ENCODE measurements at places on chromosomes 4 and X.

- no peak for DNase-seq
These were observed 20.1 kb downstream of the IGFBP7 start for GRCh38 chr4:57090079-57090478.

- peak; percentile 90 for DNase-seq
These were observed at the start of gene ARSJ for GRCh38 chr4:113979148-113979904. TSS of gene ARSJ (minus strand) at chr4:113979647. CDS start at chr4:113978834, 813 bp downstream.

DNA sequence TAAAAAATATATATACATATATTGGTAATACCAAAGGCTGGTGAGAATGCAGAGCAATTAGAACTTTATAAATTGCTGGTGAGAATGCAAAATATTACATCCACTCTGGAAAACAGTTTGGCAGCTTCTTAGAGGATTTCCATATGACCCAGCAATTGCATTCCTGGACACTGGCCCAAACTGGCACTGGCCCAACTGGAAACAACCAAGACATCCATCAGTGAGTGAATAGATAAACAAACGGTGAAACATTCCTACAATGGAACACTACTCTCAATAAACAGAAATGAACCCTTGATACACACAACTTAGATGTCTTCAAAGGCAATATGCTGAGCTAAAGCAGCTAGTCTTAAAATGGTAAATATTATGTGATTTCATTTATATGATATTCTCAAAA lies 524.2 kb downstream of the IQCM start:
- peak; percentile 18 for DNase-seq

GRCh38 chrX:40105835-40106675 lies 8.3 kb upstream of the BCOR start:
- no peak for DNase-seq

- DNase-seq: no peak
These were observed 1195.1 kb downstream of the PCDH18 start for GRCh38 chr4:136337216-136337615.

GRCh38 chrX:13254076-13254785 lies 65.6 kb downstream of the ATXN3L start:
- peak; percentile 31 for DNase-seq

- DNase-seq: peak; percentile 37
These were observed 2.3 kb downstream of the ATP2B3 start for GRCh38 chrX:153519569-153520286.

GRCh38 chr4:38565271-38566199 lies 98.5 kb upstream of the KLF3 start:
- peak; percentile 89 for DNase-seq

- DNase-seq: peak; percentile 16
These were observed 7.3 kb upstream of the OPN1LW start for GRCh38 chrX:154136627-154137161.

DNA sequence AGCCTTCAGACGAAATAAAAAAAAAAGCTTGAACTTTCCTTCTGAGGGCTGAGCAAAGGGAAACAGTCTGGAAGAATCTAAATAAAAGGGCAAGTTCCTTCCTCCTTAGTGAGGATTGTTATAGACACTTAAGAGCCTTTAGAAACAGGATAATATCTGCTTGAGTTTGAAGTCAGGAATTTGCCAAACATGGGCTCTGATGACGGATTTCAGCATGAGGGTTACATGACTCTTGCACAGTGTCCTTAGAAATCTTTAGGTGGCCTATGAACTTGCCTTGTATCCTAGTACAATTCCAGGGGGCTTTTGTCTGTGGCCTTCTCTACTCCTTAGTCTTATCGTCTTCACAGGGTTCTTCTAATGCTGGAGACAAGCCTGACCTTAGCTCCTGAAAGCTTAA lies 94.1 kb downstream of the RLIM start:
- DNase-seq: no peak

DNA sequence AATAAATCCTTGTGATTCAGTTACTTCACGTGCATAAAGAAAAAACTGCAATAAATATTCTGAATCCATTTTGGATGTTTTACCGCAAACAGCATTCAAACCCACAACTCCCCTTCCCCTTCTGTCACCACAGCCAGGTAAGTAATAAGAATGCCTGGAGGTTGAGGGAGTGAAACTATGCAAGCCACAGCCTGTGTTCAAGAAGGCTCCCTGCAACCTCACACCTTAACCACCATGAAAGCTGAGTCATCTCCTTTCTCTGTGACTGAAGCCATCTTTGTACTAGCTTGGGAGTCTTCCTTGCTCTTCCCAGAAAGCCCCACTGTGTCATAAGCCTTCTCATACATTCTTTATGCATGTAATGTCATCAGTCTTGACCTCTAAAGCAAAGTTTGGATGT lies 297.0 kb upstream of the PUDP start:
- no peak for DNase-seq

GRCh38 chrX:19824603-19825002 lies 62.8 kb downstream of the SH3KBP1 start:
- DNase-seq: no peak

- no peak for DNase-seq
These were observed 8.1 kb downstream of the DOK7 start for GRCh38 chr4:3471098-3471760.

GRCh38 chrX:110015915-110016314 lies 13.0 kb downstream of the TMEM164 start:
- DNase-seq: no peak

DNA sequence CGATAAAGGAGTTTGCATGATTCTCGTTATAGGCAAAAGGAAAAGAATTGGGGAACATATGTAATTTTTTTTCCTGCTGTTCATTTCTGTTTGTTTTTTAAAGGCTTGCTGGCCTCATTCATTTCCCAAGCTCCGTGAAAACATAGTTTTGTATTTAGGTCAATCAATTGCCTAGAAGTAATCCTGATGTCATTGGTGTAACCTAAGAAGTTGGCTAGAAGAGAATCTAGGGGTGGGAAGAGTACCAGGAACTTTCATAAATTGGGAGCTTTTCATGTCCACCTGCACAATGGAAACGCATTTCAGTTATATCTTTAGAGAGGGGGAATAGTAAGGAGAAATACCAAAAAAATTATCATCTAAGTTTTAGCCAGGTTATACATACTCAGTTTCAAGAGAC lies 3.8 kb downstream of the RAPGEF2 start:
- no peak for DNase-seq

DNA sequence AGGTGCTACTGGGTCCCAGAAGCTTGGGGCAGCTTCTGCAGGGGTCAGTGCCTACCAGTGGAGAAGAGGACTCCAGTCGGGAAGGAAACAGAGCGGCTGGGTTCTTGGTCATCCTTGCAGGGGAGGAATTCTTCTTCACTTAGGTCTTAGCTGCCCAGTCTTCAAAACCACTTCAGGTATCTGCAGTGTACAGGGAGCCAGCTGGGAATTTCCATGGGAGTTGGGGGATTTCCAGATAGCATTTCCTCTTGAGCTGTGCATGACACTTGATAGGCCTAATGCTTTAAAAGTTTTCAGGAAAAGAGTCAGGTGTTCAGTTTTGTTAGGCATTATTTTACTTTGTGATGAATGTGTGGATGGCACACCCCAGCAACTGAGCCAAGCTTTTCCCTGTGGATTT lies 58.1 kb upstream of the ENPP6 start:
- DNase-seq: no peak

GRCh38 chr4:34193451-34194154 lies 2050.7 kb downstream of the ARAP2 start:
- peak; percentile 63 for DNase-seq

DNA sequence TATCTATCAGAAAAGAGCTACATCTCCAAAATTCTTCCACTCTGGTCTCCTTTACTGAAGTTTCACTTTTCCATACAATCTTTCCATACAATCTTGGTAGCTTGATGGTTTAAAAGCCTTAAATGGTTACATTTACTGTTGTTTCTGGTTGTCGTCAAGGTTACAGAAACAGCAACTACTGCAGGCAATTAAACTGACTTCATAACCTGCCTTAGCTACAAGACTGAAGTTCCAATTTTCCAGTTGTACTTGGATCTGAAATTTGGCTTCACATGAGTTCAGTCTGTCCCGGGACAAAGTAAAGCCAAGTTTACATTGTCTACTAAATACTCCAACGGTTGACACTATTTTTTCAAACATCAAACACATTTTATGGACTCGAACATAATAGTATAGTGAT lies 326.4 kb downstream of the ANKRD50 start:
- DNase-seq: peak; percentile 9

GRCh38 chr4:136644279-136644678 lies 888.0 kb downstream of the PCDH18 start:
- DNase-seq: no peak

GRCh38 chrX:650811-651210 lies 20.2 kb downstream of the SHOX start:
- no peak for DNase-seq

DNA sequence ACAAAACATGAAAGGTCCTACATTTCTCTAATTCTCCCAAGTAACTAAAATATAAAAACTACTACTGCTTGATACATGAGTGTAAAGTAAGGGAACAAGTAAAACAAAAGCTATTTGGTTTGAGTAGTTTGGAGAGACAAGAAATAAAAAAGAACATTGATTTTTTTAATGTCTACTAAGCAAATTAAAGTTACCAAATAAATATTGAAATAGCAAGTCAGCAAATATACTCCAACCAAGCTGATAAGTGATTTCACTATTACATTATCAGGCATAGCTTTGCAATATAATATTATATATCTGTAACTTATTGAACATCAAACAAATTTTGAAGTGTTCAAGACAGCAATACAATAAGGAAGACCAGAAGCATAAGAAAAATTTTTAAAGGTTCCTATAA lies 60.3 kb downstream of the LCORL start:
- DNase-seq: no peak

DNA sequence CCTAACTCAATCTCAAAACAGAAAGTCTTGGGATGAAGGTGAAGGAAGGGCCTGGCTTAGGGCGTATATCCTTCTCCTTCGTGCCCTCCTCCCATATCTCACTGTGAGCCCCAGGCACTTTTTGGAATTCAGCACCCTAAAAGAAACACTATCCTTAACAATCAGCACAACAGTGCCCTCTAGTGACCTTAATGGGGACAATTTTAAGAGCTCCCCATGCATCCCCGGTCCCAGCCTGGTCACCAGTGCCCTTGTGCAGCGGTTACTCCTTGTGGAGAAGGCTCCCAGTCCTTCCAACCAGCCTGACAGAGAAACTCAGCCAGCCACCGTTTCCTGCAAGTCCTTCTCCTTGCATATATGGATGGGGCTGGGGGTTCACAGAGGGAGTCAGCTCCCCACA lies 4.2 kb downstream of the PAK3 start:
- peak; percentile 58 for DNase-seq

DNA sequence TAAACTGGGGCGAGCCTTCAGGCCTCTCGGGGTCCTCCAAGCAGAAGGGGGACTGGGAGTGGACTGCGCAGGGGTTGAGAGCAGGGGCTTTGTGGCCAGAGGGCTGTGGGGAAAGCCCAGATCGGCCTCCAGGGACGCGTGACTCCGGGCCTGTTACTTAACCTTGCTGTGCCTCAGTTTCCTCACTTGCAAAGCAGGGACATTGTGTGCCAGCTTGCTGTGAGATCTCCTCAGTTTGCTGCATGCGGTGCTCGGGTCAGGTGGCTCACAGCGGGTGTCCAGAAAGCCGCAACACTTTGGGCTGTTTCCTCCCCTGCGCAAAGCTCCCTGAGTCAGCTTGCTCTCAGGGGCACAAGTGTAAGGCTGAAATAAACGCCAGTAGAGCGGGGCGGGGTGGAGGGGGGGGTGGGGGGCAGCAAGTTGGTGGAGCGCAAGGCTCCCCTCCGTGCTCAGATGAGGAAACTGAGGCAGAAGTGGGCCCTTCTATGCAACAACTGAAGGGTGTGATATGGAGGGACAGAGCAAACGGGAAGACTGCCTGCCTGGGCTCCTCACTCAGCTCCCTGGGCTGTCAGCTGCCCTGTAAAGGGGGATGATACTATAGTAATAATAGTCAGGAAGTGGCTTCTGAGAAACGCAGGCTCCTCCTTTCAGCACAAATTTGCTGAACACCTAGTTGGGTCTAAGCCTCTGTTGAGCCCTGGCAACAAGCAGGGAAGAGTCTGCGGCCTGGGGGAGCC lies 101.0 kb downstream of the HMX1 start:
- DNase-seq: no peak

DNA sequence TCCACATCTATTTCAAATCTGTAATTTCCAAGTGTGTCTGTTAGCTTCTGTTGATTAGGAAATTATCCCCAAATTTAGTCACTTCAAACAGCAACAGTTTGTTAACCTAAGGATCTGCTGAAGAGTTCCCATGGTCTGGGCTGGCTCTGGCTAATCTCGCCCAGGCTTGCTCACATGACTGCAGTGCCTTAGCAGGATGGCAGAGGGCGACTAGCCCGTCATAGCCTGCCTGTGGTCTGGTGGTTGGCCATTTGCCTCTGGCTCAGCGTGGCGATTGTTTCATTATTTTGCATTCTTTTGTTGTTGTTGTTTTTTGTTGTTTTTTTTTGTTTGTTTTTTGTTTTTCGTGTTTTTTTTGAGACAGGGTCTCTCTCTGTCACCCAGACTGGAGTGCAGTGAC lies 264.0 kb downstream of the TRIML1 start:
- no peak for DNase-seq

- DNase-seq: peak; percentile 50
These were observed 105.9 kb downstream of the THOC2 start for GRCh38 chrX:123626962-123627361.

GRCh38 chr4:11881364-11881763 lies 452.7 kb upstream of the HS3ST1 start:
- no peak for DNase-seq

DNA sequence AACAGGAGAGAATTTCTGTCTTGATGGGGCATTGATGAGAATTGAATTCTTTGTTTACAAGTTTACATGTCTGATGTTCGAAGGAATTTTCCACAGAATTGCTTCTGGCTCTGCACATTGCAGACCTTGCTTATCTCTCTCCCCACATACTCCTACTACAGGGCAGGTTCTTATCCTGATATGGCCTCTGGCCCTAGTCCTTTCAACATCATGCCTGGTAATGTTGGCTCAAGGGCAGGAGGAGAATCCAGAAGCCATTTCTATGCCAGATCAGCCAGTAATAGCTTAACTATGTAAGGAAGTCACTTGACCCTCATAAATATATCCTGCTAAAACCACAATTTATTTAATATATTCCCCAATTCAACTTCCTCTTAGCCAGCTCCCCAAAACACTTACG lies 24.3 kb upstream of the TSPAN5 start:
- peak; percentile 71 for DNase-seq

GRCh38 chr4:187124331-187124730 lies 400.7 kb upstream of the FAT1 start:
- DNase-seq: no peak

- DNase-seq: no peak
These were observed 311.6 kb downstream of the FAM133A start for GRCh38 chrX:93985344-93986307.

- DNase-seq: no peak
These were observed 9.5 kb upstream of the BMP2K start for GRCh38 chr4:78766650-78767049.

DNA sequence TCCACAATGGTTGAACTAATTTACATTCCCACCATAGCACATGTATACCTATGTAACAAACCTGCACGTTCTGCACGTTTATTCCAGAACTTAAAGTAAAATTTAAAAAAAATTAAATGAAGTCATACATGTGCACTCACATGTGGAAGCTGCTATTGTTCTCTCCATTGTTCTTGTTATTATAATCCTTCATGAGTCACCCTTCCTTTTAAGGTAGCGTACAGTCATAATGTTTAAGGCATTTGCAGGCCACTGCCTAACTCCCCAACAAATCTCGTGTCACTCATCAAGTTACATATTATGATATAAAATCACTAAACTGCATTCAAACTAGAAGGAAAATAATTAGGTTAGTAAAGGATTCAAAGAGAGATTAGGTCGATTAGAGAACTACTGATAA lies 63.6 kb downstream of the SLC7A11 start:
- peak; percentile 65 for DNase-seq

- DNase-seq: no peak
These were observed 6.4 kb upstream of the IL13RA2 start for GRCh38 chrX:115023811-115024210.
